ENCODE measurements at places on chromosomes 6 and 20. TPM values are rescaled to one million over a fixed set of nuclear protein-coding genes. Genes with fewer than 3 reads are reported as not detected.

DNA sequence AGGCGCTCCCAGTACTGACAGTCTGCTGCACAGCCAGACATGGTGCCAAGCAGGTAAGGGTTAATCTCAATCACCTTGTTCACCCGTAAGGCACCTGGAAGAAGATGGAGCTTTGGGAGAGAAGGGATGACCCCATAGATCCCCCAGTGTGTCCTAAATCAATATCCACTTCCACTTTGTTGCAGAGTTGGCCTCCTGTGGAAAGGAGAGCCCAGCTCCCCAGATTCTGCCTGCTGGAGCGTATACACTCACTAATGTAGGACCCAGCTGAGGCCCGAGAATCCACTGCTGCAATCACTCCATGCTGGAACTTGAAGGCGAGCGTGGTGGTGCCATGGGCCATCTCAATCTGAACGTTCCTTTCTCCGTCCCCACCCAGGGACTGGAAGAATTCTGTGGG lies 1.2 kb downstream of the PSMB8 start:
- no peak for DNase-seq

RSPH4A gene
- polyA plus RNA-seq = 2.3 TPM

- peak; percentile 39 for DNase-seq
These were observed 174.2 kb upstream of the THBS2 start for GRCh38 chr6:169427856-169428255.

- no peak for DNase-seq
These were observed 19.5 kb downstream of the KIF25 start for GRCh38 chr6:168016721-168017525.

DNA sequence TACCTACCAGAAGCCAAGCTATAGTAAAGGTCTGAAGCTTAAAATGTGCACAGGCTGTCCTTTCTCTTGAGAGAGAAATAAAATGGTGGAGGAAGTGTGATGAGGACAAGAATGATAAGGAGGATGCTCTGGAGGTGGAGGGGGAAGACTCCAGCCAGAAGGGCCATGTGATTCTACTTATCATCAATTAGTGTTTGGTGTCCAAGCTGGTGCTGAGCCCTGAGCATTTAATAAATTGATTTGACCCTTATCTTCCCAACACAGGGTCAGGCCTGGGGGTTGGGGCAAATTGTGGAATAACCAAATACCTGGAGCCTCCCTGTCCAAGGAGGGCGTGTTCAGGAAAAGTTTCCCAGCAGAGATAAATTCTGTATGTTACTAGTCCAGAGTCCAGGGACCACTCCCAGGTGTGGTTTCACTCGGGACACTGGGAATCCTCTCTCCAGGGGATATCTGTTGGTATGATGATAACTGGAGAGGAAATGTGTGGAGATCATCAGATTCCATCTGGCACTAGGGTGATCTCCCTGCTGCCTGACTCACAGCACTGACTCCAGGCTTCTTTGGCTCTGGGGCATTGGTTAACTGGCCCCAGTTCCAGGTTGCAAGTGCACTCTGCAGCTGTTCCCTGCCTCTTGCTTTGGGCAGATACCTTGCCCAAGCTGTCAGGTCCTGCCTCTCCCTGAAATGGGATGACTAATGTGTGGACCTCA lies 3.8 kb upstream of the MYBL2 start:
- DNase-seq = no peak

DNA sequence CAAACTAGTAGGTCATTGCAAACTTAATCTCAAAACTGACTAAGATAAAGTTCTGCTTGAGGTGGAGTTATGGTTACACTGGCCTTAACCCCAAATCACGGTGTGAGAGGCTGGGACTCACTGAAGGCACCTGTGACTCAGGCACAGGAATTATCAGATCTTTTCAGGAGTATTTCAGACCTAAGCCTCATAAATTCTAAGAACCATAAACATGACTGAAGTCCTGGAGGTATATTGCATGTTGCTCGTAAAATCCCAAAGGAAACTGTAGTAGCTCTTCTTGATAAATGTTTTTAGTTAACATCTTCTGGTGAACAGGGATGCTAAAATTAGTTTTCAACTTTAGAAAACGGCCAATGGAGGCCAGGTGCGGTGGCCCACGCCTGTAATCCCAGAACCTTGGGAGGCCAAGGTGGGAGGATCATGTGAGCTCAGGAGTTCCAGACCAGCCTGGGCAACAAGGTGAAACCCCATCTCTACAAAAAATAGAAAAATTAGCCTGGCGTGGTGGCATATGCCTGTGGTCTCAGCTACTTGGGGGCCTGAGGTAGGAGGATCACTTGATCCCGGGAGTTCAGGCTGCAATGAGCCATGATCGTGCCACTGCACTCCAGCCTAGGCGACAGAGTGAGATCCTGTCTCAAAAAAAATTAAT lies 36.5 kb downstream of the DZANK1 start:
- DNase-seq = no peak

MACROD2 gene
- 14.4 TPM for polyA plus RNA-seq

HSPA1L gene
- polyA plus RNA-seq = 4.1 TPM

DNA sequence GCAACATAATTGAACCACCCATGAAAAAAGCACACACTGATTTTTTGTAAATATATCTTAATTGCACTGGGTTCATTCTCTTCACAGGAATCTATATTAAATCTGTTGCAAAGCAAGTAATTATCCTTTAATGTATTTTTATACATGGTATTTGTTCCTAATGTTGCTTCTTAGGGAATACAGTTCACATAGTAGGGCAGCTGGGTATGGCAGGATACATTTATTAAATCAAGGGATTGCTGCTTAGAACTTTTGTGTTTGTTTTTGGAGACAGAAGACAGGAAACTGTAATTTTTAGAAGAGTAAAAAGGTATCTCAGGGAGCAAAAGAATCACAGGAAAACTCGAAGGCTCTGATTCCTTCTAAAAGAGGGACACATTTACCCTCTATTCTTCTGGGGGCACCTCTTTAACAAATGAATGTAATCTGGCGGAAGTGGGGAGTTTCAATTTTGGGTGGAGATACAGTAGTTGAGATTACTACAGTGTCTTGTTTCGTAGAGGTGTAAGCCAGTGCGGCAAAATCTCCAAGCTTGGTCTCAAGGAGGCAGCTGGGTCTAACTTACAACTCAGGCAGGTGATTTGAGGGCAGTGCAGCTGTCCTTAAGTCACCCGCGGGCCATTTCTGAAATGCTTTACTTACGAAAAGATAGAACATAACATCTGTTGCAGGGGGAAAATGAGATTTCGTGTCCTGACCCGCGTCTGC lies 812 bp upstream of the SMIM13 start:
- peak; percentile 28 for DNase-seq

FRK gene
- 6.0 TPM for polyA plus RNA-seq

GRCh38 chr6:90619221-90619620 lies 32.3 kb upstream of the MAP3K7 start:
- no peak for DNase-seq

DNA sequence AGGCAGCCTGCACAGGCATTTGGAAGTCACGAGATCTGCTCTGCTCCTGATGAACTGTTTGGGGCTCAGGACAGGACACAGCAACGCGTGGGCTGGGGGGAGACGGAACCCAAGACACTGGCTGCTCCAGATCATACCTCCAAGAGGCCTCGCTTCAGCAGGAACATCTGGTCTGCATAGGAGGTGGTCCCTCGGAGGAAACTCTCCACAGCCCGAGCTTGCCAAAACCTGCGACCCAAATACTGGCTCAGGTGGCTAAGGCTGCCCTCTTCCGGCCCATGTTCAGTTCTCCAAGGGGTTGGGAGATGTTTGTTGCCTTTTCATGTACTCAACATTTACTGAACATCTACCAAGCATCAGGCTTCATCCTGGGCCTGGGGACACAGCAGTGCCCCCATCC lies 51.7 kb downstream of the MYH7B start:
- no peak for DNase-seq

- no peak for DNase-seq
These were observed 33.2 kb upstream of the HBS1L start for GRCh38 chr6:135087803-135088202.

- no peak for DNase-seq
These were observed 368.5 kb upstream of the EPHA7 start for GRCh38 chr6:93787841-93788240.

DNA sequence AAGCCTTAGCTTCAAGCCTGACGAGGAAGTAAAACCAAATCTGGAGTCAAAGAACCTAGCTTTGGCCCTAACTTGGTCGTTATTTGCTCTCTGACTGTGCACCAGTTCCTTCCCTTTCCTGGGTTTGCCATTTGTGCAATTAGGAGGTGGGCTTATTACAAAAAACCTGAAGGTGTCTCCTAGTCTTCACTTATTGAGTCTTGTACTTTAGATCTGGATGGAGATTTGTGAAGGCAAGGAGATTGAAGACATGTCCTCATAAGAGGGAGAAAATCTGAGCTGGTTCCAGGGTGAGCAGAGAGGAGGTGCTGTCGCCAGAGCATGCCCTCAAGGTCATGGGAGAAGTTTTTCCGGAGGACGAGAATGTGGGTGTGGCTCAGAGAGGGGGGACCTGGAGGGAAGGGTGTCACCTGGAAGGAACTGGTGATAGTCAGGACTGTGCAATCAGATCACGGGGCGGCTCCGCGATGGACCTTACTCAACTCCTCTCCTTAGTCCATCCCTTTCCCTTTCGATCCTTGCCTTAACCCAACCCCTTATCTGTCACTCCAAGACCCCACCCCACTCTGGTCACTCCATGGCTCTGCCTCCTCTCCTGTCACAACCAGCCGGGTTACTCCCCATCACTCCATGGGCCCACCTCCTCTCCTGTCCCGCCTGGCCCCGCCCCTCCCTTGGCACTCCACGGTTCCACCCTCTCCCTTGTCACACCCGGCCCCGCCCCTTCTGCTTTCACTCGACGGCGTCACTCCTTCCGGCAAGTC lies 588 bp upstream of the ACSS2 start:
- no peak for DNase-seq

DNA sequence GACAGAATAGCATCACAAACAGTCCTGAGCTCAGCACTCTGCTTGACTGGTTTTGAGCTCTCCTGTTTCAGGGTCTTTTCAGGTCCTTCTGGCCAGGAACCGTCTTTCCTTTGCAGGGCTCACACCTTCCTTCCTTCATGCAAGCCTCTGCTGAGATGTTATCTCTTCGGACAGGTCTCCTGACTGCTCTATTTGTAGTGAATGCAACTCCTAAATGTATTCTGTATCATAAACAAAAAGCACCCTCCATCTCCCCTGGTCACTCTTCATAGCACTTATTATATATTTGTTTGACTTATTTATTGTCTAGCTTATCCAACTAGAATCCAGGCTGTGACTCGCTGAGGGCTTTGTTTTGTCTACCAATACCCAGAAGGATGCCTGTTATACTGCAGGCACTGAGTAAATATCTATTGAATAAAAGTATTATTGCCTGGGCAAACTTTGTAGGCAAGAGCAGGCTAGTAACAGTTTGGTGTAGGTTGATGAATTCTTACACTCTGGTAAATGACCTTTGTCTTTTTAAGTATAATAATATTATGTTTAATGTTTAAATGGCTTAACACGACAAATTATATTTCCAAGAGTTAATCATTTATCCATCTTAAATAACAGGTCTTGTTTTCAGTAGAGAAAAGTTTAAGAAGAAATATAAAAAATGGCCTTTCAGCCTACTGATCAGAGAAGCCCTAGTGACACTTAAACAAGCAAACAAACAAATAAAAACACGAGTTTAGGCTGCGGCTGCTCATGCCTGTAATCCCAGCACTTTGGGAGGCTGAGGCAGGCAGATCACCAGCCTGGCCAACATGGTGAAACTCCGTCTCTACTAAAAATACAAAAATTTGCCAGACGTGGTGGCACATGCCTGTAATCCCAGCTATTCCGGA lies 199.7 kb downstream of the BCAS1 start:
- no peak for DNase-seq

GRCh38 chr6:147141711-147142308 lies 62.4 kb upstream of the STXBP5 start:
- DNase-seq = no peak

GRCh38 chr20:11090751-11091150 lies 417.0 kb upstream of the JAG1 start:
- DNase-seq = no peak

- no peak for DNase-seq
These were observed 25.3 kb downstream of the SYNJ2 start for GRCh38 chr6:158006821-158007570.

DNA sequence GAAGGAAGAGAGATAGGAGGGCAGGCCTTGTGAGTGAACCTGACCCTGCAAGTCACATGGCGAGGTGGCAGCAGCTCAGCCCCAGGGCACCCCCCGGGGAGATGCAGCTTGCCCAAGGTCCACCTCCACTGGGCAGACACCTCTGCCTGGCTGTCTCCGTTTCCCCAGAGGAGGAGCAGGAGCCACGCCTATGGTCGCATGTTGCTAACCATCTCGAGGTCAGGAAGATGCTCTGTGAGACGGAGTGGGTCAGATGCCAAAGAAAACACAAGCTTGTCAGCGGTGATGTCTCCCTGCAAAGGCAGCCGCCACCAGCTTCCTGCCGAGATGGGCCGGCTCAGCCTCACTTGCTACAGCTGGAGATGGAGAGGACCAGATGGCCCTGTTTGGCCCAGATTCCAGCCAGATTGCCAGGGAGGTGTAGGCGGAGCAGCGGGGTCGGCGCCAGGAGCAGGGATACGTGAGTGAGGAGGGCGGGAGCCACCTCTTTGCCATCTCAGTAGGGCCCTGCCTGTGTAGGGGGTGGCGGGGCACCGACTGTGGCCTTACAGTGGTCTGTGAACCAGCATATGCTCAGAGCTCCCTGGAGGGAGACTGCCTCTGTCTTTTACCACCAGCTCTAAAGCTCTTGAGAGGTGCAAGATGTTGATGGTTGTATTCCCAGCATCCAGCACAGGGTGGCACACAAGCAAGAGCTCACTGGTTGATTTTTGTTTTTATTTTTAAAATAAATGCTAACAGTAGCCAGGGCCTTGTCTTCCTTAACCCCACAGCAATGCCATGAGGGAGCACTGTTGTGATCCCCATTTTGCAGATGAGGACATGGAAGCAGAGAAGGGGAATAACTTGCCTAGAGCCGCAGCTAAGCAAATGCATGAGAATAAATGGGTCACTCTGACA lies 42.9 kb upstream of the FAM83D start:
- DNase-seq = no peak

DNA sequence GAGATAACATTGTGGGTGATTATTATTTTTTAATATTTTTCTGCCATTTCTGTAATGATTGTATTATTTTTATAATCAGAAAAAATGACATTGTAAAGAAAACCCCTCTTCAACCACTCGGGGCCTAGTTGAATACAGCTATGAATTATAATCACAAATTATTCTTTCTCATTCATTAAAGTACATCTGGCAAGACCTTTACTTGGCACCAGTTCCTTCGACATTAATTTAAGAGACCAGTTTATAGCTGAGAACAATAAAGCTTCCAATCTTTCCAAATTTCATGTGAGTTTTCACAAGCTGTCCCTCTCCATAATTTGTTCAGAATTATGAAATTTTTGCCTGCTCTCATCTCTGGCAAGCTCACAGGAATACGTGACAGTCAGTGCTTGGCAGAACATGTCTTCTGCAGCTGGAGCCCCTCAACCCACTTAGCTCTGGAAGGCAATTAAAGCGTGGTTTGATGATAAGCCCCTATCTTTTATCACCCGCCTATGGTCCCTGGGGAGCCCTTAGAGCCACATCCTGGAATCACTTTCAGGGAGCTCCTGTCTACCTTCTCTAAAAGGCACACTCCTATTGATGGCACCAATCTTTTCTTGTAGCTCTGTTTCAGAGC lies 237.2 kb upstream of the PRND start:
- no peak for DNase-seq

CBLN4 gene
- 1.9 TPM for polyA plus RNA-seq

GRCh38 chr20:41169162-41169690 lies 31.9 kb downstream of the PLCG1 start:
- no peak for DNase-seq

GRCh38 chr6:36019167-36019566 lies 5.3 kb downstream of the SLC26A8 start:
- no peak for DNase-seq
